ENCODE measurements at places on chromosomes 5 and 9.

GRCh38 chr9:3330792-3331420 is 194.9 kb downstream of the RFX3 start:
- DNase-seq = no peak

DNA sequence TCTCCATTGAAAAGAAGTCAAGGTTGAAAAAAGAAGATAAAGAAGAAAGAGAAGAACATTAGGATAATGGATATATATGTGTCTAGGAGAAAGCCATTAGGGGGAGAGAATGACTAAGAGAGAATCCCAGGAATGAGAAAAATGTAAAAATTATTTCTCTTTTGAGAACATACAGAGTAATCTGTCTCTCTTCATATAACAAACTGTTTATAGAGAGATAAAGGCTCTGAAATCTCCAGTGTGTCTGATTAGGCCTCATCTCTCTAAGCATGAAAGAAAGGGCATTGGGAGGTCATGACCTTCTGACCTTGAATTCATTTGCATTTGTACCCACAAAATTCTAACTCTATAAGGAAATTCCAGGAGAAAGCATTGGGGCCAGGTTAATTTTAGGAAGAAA is 3.5 kb upstream of the MPDZ start:
- DNase-seq = no peak

DNA sequence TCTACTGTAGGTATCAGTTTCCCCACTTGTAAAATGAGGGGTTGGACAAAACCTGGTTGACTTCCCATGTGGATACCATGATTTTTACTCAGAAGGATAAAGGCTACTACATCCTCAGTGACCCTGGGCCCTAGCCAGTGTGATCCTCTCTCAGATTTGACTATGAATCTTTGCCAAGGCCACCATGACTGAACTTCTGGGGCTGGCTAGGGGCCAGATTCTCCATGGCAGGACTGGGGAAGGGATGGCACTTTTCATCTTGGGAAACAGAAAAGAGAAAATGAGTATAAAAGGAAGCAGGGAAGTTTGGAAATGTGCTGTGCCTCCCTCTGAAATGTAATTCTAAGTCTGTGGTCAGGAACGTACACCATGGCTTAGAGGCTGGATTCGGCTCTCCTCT is 1.4 kb upstream of the FSTL4 start:
- no peak for DNase-seq

GRCh38 chr5:173882632-173883031 is 5.5 kb upstream of the CPEB4 start:
- DNase-seq = no peak

GRCh38 chr9:133258061-133259015 is 16.7 kb downstream of the ABO start:
- no peak for DNase-seq

- DNase-seq = no peak
Measured at GRCh38 chr9:87959916-87960581, 14.3 kb downstream of the CDK20 start.

DNA sequence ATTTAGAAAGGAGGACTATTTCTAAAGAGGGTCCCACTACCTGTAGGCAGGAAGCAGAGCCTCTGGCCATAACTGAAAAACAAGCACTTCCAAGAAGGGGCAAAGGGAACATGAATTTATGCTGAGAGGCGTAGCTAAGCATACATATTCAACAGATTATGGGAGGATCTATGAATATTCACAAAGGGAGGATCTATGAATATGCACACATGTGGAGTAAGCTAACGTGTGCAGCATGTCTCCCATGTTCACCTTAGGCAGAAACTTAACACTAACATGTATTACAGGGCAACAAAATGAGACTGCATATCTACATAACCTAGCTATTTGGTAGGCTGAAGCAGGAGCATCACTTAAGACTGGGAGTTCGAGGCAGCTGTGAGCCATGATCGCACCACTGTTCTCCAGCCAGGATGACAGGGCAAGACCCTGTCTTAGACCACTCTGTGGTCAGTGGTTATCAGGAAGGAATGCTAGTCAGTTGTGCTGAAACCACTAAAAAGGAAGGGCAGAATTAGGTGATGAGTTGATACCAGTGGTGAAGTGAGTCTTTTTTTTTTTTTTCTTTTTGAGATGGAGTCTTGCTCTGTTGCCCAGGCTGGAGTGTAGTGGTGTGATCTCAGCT is 20.8 kb downstream of the FXN start:
- no peak for DNase-seq

- no peak for DNase-seq
Measured at GRCh38 chr9:101527066-101527465, 6.6 kb upstream of the RNF20 start.

- no peak for DNase-seq
Measured at GRCh38 chr9:126330536-126330935, 3.9 kb downstream of the MVB12B start.

- DNase-seq = no peak
Measured at GRCh38 chr5:177310757-177311391, 824 bp downstream of the MXD3 start.

DNA sequence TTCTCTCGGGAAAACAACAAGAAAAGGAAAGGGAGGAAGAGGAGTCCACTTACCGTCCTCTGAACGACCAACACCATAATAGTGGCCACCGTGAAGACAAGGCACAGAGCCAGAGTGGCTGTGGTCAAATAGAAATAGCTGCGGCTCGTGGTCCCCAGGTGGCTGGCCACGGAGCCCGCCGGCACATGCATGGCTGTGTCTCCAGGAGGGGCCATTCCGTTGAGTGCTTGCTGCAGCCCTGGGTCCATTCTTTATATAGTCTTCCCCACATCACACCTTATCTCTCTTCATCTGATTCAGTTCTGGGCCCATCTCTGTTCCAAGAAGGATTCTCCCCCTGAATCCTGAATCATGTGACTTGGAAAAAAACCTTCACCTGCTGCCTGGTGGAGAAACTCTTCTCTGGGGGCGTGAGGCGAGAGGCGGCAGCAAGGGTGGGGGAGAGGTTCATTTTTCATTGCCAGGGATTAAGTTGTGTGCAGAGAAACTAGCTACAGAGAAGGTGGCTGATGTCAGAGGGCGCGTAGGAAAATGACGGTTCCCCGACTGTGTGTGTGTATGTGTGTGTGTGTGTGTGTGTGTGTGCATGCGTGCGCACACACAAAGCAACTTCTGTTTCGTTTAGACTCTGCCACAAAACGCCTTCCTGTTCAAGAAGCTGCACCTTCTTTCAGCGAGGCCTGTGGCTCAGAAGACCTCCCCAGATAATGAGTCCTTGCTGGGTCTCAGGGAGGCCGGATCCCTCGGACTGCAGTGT is at the start of gene TNFSF8:
TNFSF8 (minus strand) TSS at position 536 of the 757 bp plus-strand sequence; CDS start at position 248, 288 bp downstream.
- DNase-seq = peak; percentile 46

GRCh38 chr5:15566789-15567188 is 66.8 kb downstream of the FBXL7 start:
- no peak for DNase-seq

- DNase-seq = no peak
Measured at GRCh38 chr5:114362977-114363761, 1.3 kb downstream of the KCNN2 start.

DNA sequence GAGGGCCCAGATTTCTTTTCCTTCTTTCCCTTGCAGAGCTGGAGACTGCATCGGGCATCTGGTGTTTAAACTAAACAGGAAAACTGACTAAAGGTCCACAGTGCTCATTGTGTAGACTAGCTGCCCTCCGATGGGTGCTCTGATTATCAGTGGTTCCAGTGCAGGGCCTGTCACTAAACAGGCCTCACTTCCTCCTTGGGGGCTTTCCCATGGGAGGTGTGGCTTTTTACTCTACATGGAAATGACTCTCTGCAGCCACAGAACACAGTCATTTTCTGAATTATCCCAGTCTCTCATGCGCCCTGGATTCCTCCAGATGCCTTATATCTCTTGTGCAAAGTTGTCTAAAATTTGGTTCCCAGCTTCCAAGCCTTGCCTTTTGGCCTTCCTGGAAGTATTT is 199.2 kb downstream of the TRIO start:
- DNase-seq = no peak

- DNase-seq = no peak
Measured at GRCh38 chr5:51371052-51371451, 12.2 kb upstream of the ISL1 start.

GRCh38 chr9:19677924-19678323 is 110.9 kb downstream of the SLC24A2 start:
- DNase-seq = no peak

- no peak for DNase-seq
Measured at GRCh38 chr5:116472274-116472673, 102.3 kb downstream of the SEMA6A start.

- DNase-seq = no peak
Measured at GRCh38 chr5:131528682-131529081, 106.3 kb downstream of the RAPGEF6 start.

DNA sequence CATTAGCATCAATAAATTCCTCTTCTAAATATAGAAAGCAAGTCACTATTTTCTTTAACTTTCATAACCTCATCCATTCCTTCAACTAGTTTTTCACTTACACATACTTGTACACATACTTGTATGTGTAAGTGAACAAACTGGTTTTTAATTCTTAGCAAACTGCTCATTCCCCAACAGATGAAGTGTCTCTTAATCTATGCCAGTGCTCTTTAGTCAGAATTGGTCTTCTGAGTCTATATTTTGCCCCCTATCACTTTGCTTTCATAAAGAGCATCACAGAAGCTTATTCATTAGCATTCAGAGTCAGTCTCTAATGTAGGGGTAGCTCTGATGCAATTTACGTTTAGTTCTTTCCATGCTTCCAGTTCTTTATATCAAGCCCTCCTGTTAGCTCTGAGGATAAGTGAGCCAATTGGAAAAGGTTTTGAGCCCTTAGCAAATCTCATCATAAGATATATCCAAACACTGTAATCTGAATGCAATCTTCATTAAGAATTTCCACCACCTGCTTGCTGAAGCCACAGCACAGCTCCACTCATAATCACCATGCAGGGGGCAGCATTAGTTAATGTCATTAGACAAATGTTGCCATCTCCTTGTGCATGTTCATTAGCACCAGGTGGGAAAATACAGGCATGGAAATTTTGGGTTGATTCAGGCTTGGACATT is 178.5 kb upstream of the SLC24A2 start:
- DNase-seq = no peak

DNA sequence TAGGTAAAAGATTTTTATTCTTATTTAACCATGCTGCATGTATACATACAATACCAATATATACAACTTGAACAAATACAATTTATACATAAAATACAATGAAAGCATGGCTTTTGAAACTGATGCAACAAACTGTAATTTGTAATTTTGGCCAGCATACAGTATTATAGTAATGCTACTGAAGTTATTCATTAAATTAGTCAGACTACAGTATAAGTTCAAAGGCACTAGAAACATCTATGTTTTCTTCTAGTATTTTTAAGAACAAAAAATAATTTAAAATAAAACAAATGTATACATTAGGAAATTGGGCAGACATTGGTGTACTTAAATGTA is 18.8 kb downstream of the IL4 start:
- no peak for DNase-seq

DNA sequence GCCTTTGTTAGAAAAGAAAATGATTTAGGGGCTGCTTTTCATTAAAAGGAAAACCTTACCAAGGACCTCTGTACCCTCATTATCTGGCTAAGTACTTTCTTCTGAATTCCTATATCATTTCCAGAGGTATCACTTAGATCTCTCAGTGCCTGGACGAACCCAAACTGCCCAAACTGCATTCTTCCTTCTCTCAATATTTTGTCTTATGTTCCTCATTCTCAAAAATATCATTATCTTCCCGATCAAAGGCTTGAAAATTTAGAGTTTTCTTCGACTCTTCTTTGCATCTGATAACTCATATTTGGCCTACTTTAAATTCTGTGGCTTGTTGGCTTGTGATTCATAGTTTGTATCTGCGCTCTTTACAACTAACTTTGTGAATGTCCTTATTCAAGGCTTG is 136.7 kb upstream of the TAF11L2 start:
- no peak for DNase-seq

DNA sequence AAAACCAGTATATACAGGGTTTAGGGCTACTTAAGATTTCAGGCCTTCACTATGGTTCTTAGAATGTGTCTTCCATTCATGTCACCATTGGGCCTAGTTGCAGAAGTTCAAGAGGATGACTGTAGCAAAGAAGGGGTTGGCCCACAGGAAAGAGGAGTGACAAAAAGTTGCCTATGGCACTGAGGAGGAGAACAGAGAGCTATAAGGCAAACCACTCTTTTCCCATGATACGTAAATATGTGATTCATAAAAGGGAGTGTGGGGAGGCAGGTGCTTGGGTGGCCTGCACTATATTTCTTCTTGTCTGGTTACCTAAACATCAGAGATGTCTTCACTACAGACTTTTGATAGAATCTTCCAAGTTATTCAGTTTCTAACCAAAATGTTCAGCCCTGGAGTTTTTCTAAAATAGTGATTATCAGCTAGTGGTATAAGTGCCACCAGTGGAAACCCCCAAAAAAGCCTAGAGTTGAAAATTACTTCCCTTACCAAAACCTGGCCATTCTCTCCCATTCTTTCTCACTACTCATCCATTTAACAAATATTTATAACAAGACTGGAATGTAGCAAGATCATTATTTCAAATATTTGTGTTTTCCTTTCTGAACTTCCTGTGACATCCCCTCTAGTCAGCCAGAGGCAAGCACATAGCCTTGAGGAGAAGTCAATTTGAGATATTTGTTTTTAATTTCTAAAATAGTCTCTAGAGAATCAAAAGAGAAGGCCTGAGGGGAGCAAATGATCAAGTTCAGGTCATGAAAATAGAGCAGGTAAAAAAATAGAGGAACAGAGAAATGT is 367.4 kb downstream of the EFNA5 start:
- no peak for DNase-seq

- DNase-seq = no peak
Measured at GRCh38 chr9:92506184-92506857, 24.0 kb upstream of the ASPN start.

- DNase-seq = no peak
Measured at GRCh38 chr9:18795947-18796671, 236.9 kb downstream of the SAXO1 start.

DNA sequence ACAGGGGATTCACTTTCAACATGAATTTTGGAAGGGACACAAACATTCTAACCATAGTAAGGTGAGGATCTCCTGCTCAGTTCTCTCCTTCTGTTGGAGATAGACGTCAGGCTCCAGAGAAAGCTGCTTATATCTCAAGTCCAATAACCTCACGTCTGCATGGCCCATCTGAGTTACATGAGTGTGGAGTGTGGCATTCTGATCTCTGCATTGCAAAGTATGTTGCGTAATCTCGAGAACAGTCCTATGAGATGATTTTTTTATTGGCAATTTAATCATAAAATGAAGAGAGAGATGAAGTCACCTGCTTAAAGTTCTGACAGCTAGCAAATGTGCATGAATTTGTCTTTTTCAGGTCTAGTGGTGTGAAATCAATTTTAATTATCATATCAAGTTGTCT is 118.8 kb downstream of the SLC12A2 start:
- DNase-seq = no peak

DNA sequence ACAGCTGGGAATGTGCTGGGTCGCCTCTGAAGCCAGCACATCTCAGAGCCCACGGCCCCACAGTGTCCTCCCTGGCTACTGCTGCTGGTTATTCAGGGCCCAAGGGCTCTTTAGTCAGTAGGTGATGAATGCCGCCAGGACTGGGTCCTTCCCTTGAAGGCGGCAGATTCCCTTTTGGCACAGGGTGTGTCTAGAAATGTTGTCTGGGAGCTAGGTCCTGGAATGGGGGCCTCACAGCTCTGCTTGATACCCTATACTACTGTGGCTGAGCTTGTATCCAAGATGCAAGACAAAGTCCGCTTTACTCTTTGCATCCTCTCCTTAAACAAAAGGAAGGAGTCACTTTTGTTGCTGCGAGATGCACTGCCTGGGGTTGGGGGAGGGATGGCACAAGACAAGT is 33.1 kb downstream of the MEGF9 start:
- DNase-seq = no peak

GRCh38 chr5:22306011-22306410 is 547.1 kb downstream of the CDH12 start:
- no peak for DNase-seq

All from stimulated activated CD8-positive, alpha-beta memory T cell treated with anti-CD3 and anti-CD28 coated beads, Interleukin-12 subunit alpha, Interleukin-12 subunit beta, amount 100 ng/mL, for 1 hour (primary cell).